Right renal pelvis (tissue), 4 donors: ENCODE measurements at places on chromosomes 1 and 21. TPM values are rescaled to one million over a fixed set of nuclear protein-coding genes. Genes with fewer than 3 reads are reported as not detected.

- DNase-seq = no peak
Observed at GRCh38 chr1:228163007-228163753, 2.4 kb upstream of the IBA57 start.

KCND3 gene
- 1.2 TPM for polyA plus RNA-seq

DNA sequence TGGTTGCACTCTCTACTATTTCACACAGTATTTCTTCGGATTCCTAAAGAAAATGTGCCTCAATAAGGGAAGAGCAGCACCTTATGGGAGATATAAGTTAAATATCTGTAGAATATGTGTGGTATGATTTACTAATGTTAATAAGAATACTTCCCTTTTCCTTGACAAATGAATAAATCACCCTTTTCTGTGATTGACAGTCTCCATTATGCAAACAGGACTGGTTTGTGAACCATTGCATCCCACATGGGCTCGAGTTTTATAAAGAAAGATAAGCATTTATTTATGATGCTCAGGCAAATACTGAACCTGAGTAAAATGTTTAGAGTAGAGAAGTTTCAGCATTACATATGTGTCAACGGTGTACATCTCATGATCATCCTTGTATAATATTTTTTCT is 587.7 kb upstream of the BRINP3 start:
- no peak for DNase-seq

HP1BP3 gene
- 246 TPM for polyA plus RNA-seq

SERINC2 gene
- 45.9 TPM for polyA plus RNA-seq
